ENCODE measurements at places on chromosomes 2 and 18. TPM values are rescaled to one million over a fixed set of nuclear protein-coding genes. Genes with fewer than 3 reads are reported as not detected.

Gene GKN2
- total RNA-seq, result not detected

Gene TACR1
- total RNA-seq, result not detected

Gene MAL
- not detected for total RNA-seq

Gene SERPINB10
- total RNA-seq, result not detected

Gene C2orf66
- 0.50 TPM for total RNA-seq

Gene SRBD1
- total RNA-seq, result 18.8 TPM

Gene LHCGR
- total RNA-seq, result not detected

Gene FAM110C
- total RNA-seq, result 37.3 TPM

Gene MAIP1
- total RNA-seq, result 23.2 TPM

Gene CRYGC
- not detected for total RNA-seq

Gene IAH1
- total RNA-seq, result 26.3 TPM

Gene ZBTB7C
- total RNA-seq, result 4.2 TPM

Gene KLHL41
- 0.17 TPM for total RNA-seq

Gene NAPG
- 51.3 TPM for total RNA-seq

Gene SIX3
- total RNA-seq, result not detected

Gene ST6GAL2
- total RNA-seq, result not detected

Gene TEKT4
- not detected for total RNA-seq

Gene HADHA
- 155 TPM for total RNA-seq

Gene UGT1A9
- total RNA-seq, result not detected

Gene ADD2
- total RNA-seq, result not detected

Gene CCDC121
- 1.9 TPM for total RNA-seq

Gene TYMS
- total RNA-seq, result 66.5 TPM

Gene CERKL
- not detected for total RNA-seq

Gene TM4SF20
- not detected for total RNA-seq

Gene KIAA2012
- total RNA-seq, result under 0.01 TPM

Gene CAPN10
- 16.0 TPM for total RNA-seq

Gene COL5A2
- 9.6 TPM for total RNA-seq

Gene CPLX4
- total RNA-seq, result not detected

Gene WDFY1
- 96.0 TPM for total RNA-seq

Gene MALL
- 24.7 TPM for total RNA-seq

Gene OR6B2
- total RNA-seq, result not detected

Gene SNORC
- total RNA-seq, result 1.5 TPM

Gene DNAJB2
- 110 TPM for total RNA-seq

Gene MOCOS
- total RNA-seq, result 17.3 TPM

Gene SAG
- total RNA-seq, result not detected

Gene ANKRD30B
- total RNA-seq, result not detected

Gene ATP6V1C2
- total RNA-seq, result not detected

Gene ASTL
- total RNA-seq, result 0.33 TPM

Gene TRAK2
- 18.9 TPM for total RNA-seq

Data from mammary epithelial cell (primary cell).